ENCODE measurements at places on chromosomes 6 and 20.

- no peak for DNase-seq
Observed at GRCh38 chr20:52219441-52219840, 27.9 kb upstream of the ZFP64 start.

DNA sequence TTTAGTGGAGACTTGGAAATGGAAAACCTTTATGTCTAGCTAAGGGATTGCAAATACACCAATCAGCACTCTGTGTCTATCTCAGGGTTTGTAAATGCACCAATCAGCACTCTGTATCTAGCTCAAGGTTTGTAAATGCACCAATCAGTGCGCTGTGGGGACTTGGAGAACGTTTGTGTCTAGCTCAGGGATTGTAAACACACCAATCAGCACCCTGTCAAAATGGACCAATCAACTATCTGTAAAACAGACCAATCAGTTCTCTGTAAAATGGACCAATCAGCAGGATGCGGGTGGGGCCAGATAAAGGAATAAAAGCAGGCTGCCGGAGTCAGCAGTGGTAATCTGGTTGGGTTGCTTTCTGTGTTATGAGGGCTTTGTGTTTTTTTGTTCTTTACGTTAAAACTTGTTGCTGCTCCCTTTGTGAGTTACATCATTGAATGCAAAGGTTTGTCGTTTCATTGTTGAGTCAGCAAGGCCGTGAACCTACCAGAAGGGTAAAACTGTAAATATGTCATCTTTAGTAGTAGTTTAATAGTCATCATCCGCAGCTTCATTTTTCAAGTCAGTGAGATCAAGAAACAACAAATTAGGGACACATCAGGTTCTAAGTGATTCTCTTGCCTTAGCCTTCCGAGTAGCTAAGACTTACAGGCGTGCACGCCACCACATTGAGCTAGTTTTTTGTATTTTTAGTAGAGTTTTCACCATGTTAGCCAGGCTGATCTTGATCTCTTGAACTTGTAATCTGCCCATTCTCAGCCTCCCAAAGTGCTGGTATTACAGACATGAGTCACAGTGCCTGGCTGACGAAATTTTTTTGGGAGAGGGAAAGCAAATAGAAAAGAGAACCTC is 22.7 kb upstream of the NUP153 start:
- no peak for DNase-seq

DNA sequence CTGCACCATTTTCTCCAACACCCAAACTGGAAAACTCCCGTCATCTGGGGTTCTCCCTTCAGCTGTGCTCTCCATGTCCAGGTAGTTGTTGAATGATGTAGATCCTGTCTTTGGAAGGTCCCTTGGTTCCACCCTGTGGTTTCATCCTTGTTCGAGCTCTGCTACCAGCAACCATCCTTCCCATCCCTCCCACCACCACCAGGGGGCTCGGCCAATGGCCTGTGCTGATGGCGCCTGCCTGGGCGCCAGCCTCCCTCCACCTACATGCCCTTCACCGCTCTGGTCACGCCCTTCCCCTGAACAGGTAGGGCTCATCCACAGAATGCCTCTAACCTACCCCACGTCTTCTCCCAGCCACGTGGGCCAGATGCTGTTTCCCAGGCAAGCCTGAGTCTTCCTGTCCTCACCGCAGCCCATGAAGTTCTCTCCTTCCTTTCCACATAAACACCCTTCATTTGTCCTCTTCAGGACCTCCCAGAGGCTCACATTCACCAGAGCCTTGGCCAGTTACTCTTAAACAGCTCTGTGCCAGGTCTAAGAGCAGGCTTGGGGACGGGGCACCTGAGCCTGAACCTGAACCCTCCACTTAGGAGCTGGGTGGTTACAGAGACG is 75.1 kb upstream of the DUSP22 start:
- no peak for DNase-seq

- no peak for DNase-seq
Observed at GRCh38 chr20:20555838-20556237, 156.6 kb downstream of the RALGAPA2 start.

- DNase-seq, result no peak
Observed at GRCh38 chr6:144176043-144176442, 25.7 kb downstream of the STX11 start.

DNA sequence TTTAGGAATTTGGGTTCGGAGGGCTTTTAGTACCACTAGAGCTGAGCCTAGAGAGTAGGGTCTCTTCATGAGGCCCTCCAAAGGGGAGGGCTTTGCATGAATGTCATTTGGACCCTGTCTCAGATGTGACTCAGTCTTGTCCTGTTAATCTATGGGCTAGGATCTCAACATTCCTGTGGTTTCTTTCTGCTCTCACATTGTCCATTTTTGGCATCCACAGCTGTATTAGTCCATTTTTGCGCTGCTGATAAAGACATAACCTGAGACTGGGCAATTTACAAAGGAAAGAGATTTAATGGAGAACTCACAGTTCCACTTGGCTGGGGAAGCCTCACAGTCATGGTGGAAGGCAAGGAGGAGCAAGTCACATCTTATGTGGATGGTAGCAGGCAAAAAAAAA is 61.0 kb downstream of the CRYBG1 start:
- DNase-seq, result no peak

GRCh38 chr20:17712708-17713107 is 12.9 kb downstream of the BANF2 start:
- DNase-seq, result no peak

DNA sequence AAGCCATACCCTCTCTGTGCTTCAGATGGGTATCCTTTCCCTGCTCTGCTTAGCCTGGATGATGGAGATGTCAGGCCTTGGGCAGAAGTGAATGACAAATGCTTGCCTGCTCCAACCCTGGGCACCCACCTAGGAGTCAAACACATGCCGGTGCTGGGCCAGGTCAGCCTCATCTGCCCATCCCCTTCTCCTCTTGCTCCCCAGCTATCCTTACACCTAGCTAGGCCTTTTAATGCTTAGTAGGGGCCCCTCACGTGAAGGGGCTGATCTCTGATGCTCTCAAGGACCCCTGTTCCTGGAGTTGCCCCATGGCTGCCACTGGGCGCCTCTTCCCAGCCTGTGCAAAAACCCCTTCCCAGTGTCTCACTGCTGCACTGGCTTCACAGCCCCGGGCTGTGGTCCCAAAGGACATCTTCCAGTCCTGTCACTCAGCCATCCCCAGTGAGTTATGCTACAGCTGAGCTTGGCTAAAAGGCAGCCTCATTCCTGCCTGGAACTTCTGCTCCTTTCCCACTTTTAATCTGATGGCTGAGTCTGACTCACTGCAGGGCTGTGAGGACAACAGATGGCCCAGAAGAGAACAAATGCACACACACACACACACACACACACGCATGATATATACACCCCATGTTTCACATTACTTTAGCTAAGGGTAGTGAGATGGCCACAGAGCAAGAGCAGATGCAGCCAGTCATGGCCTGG is 12.8 kb upstream of the SDCBP2 start:
- DNase-seq, result no peak

DNA sequence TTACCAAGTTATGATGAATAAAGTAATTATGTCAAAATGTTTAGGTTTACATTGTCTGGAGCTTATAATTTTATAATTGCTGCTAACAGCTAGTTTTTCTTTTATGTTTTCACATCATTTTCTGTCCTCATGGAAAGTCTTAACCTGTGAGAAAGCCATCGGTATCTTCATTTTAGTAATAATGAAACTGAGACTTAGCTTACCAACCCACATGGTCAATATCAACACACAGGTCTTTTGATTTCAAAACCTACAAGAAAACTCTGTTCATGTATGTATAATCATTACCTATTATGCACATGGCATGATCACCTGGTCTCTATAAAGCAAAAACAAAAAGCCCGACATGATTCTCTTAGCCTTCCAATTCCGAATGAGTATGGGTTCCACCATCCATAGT is 61.9 kb downstream of the KCNQ5 start:
- no peak for DNase-seq

GRCh38 chr6:110720066-110720465 is 95.2 kb downstream of the CDK19 start:
- no peak for DNase-seq

- DNase-seq, result peak; percentile 78
Observed at GRCh38 chr6:28474441-28475219, 31.3 kb upstream of the ZSCAN23 start.

DNA sequence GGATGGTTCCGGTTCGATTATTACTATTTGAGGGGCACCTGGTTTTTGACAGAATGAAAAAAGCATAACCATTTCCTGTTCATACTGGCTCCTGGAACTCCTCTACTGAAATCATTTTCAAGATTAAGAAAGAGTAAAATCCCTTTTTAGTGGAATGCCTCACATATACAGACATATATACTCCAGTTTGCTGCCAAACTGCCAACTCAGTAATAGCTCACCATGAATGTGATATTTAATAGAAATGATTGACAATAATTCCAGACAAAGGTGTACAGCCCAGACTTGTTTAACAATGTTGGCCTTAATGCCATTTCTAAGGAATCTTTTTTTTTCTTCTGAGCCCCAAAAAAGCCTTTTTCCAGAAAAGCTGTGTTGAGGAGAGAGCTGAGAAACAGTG is 93.1 kb downstream of the JAG1 start:
- DNase-seq, result no peak

GRCh38 chr6:90119618-90120017 is 177.0 kb downstream of the BACH2 start:
- no peak for DNase-seq

DNA sequence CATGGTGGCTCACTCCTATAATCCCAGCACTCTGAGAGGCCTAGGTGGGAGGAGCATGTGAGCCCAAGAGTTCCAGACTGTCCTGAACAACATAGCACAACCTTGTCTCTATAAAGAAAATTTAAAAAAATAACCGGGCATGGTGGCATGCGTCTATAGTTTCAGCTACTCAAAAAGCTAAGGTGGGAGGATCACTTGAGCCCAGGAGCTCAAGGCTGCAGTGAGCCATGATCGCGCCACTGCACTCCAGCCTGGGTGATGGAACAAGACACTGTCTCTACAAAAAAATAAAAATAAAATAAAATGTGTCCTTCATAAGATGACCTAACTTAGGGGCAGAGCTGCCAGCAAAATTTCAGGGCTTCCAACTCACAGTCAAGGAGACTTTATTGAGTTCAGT is 12.6 kb downstream of the ID4 start:
- DNase-seq, result no peak

DNA sequence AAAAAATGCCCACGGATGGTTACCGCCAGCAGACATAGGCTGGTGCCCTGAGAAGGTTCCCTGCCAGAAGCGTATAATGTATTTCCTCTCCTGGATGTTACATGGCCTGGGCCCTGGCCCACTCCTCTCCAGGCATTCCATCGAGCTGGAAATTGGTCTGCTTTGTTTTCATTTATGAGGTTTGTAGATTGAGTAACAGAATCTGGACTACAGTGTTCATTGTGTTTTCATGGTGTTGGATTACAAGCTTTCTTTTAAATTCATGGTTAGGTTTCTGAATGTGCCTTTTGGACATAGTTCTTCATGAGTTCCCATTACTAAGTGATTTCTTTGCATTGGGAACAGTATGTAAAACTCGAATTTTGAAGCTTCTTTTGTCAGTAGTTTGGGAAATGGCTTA is 6.4 kb downstream of the TIAM2 start:
- no peak for DNase-seq

- DNase-seq, result no peak
Observed at GRCh38 chr6:2363211-2363610, 117.8 kb upstream of the GMDS start.

GRCh38 chr6:140217283-140217682 is 842.8 kb upstream of the CITED2 start:
- DNase-seq, result no peak

GRCh38 chr6:2877960-2878359 is 25.1 kb downstream of the SERPINB9 start:
- no peak for DNase-seq

GRCh38 chr20:9236458-9236857 is 167.6 kb downstream of the PLCB4 start:
- no peak for DNase-seq

DNA sequence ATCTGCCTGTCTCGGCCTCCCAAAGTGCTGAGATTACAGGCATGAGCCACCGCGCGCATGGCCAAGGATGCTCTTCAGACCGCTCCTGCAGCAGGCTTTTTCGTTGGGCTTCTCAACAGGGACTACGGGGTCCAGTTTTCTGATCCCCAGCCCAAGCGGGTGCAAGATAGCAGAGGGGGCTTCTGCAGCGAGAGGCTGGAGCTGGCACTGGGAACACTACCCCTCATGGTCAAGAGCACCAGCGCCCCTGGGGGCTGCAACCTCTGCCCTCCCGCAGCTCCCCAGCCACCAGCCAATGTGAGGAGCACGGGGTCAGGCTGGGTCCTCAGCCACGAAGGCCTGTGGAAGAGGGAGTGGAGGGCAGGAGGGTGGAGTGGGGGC is 6.0 kb downstream of the CTSZ start:
- no peak for DNase-seq

DNA sequence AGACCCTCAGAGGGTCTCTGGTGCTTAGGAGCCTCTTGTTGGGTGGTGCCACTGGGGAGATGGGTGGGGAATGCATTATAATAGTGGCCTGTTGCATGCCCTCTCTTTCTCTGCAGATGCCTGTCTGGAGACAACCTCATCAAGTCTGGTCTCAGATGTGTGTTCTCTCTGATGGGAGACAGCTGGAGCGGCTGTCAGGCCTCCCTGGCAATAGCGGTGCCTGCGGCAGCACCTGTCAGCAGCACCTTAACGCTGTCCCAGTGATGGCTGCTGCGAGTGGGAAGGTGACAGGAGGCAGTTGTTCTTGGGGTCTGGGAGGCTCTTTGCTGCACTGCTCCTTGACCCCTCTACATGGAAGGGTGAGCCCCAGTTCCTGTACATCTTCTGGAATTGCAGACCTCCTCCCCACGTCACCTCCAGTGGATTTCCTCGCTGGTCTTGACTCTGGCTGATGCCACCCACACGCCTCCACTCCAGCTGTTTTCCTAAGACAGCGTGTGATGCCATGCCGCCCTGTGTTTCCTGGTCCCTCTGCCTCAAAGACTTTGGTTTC is 63.3 kb upstream of the BLCAP start:
- DNase-seq, result no peak

DNA sequence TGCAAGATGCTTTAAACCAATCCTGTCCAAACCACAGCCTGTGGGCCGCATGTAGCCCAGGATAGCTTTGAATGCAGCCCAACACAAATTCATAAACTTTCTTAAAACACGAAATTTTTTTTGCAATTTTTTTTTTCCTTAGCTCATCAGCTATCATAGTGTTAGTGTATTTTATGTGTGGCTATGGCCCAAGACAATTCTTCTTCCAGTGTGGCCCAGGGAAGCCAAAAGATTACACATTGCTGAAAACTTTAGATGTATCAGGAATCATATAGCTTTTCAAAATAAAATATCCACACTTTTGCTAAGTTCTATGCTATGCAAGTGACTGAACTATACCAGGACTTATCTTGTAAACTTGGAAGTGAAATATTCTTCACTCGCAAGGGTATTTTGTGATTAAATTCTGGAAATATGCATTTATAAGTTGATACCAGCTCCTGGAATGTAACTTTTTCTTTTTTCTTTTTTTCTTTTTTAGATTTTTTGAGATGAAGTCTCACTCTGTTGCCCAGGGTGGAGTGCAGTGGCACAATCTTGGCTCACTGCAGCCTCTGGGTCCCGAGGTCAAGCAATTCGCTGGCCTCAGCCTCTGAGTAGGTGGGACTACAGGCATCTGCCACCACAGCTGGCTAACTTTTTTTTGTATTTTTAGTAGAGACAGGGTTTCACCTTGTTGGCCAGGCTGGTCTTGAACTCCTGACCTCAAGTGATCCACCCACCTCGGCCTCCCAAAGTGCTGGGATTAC is 49.8 kb downstream of the MTHFD1L start:
- DNase-seq, result no peak

- no peak for DNase-seq
Observed at GRCh38 chr6:148830614-148831013, 83.8 kb downstream of the UST start.
